Naive thymus-derived CD4-positive, alpha-beta T cell (primary cell): ENCODE measurements at places on chromosomes 4 and X.

DNA sequence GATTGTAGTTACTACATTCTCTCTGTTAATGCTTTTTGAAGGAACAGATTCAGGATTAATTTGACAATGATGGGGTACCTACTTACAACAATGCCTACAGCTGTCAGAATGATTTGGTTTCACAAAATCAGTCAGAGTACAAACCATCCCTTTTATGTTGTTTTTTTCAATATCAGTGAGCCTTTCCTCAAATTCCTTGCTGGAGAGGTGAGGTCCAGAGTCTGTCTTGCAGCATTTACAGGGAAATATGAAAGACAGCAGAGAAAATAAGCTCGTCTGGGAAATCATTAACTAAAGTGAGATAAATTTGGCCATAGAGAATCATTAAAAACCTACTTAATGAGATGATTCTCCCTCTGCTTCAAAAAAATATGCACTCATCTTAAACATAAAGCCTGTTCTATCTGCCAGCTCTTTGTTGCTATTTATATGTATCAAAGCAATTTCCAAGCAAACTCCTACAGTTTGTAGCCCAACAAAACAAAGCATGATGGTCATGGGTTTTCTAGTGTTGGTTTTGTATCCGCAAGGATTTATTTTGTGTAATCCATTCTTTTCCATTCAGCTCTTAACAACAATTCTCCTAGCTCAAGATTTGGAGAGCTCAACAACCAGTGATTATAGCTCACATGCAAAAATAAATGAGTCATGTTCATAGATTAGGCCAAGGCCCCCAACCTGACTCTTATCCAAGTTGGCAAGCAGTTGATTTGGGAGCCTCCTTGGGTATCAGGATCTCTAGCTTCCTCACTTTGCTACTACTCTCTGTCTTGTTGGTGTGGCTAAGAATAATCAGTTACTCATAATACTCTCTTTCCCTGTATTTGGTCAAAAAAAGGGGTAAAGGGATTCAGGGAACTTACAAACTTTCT is 222.6 kb downstream of the ENOX2 start:
- DNase-seq, result no peak

DNA sequence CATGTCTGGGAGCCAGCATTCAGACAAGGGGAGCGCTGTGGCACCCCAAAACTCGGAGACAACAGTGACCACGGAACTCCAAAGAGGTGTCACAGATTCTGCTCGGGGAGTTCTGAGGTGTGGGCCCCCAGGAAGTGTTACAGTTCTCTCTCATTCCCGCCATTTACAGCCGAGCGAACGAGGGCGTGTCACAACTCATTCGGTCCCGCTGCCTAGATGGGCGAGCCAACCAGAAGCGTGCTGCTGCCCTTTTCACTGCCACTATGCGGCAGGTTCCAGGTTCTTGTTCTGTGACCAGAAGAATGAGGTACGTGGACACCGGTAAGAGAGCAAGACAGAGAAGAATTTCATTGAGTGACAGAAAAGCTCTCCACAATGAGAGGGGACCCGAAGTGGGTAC is 1370.6 kb upstream of the AGA start:
- DNase-seq, result no peak

GRCh38 chr4:28267166-28267565 is 1406.5 kb downstream of the STIM2 start:
- no peak for DNase-seq

DNA sequence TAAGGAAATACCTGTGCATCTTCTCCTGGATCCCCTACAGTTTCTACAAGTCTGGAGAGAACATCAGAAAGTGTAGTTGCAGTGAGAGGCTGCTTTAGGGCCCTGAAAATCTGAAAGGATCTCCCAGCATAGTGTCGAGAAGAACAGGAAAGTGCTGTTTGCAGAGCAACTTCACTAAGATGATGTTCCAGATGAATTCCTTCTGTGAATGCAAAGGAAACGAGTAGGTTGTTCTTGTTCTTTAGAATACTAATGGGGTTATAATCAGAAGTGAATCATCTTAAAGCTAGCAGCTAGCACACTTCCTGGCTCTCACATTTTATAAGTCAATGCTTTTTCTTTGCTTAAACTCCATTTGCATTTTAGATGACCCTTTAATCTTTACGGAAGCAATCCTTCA is 53.7 kb downstream of the ZAR1 start:
- DNase-seq, result no peak

GRCh38 chr4:183960046-183960420 is 54.9 kb downstream of the STOX2 start:
- no peak for DNase-seq

DNA sequence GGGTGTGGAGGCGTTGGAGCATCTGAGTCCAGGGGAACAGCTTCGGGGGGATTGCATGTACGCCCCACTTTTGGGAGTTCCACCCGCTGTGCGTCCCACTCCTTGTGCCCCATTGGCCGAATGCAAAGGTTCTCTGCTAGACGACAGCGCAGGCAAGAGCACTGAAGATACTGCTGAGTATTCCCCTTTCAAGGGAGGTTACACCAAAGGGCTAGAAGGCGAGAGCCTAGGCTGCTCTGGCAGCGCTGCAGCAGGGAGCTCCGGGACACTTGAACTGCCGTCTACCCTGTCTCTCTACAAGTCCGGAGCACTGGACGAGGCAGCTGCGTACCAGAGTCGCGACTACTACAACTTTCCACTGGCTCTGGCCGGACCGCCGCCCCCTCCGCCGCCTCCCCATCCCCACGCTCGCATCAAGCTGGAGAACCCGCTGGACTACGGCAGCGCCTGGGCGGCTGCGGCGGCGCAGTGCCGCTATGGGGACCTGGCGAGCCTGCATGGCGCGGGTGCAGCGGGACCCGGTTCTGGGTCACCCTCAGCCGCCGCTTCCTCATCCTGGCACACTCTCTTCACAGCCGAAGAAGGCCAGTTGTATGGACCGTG is 2.2 kb downstream of the AR start:
- DNase-seq, result no peak

DNA sequence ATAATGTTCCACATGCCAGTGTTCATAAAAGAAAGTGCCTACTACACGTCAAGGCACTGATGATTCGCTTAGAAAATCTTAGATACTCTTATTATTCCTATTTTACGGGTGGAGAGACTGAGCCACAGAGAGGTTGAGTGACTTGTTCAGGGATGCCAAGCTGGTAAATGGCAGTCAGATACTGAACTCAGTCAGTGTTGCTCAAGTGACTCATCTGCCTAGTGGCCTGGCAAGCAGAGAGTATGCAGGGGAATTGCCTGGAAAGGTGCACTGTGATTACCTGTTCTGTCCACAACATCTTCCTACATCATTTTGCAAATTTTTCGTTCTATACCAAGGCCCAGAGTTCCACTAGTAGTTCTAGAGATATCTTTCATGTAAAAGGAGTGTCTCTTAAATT is 68.4 kb downstream of the RAPGEF2 start:
- DNase-seq, result no peak

DNA sequence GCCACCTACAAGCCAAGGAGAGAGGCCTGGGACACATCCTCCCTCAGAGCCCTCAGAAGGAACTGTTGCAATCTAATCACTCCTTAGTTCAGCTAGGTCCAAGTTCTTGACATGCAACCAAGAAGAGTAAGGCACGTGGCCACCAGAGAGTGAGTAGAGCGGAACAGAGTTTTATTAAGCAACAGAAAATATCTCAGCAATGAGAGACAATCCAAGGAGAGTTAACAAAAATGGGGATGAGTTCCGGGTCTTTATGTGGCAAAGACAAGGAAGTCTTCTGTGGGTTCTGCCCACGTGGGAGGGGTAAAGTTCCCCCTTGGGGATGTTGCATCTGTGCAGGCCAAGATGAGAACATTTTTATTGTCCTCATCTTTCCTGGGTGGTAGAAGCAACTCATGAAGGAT is 38.5 kb upstream of the PROM1 start:
- no peak for DNase-seq

- DNase-seq, result no peak
Measured at GRCh38 chr4:46441136-46441859, 51.4 kb upstream of the GABRA2 start.

DNA sequence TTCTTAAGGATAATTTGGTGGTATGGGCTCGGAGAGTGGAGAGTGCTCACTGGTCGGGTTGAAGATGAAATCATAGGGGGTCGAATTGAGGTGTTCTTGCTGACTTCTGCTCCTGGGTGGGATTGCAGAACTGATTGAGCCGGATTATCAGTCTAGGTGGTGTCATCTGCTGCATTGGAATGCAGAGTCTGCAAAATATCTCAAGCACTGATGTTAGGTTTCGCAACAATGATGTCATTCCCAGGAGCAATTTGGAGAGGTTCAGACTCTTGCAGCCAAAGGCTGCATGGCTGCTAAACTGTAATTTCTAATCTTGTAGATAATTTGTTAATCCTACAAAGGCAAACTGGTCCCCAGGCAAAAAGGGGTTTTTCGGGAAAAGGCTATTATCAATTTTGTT is 67.7 kb downstream of the RHOH start:
- DNase-seq, result no peak

DNA sequence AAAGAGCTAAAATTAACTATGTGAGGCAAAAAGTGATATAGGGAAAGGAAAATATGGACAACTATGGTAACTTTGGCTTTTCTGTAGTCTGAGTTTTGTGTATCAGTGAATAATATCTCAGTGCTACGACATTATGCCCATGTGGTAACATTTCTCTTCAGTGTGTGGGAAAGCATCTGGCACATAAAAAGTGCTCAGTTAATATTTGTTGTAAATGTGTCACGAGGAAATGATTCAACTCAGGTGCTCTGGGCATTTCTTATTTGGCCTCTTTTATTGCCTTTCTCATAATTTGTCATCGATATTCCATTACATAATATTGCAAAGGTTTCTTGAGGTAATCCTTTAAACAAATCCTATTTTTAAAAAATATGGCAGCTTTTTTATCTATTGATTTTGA is 17.6 kb downstream of the OFD1 start:
- no peak for DNase-seq

GRCh38 chr4:47471064-47471463 is 7.6 kb upstream of the COMMD8 start:
- DNase-seq, result no peak

- no peak for DNase-seq
Measured at GRCh38 chr4:67983333-67983732, 20.0 kb upstream of the TMPRSS11A start.

DNA sequence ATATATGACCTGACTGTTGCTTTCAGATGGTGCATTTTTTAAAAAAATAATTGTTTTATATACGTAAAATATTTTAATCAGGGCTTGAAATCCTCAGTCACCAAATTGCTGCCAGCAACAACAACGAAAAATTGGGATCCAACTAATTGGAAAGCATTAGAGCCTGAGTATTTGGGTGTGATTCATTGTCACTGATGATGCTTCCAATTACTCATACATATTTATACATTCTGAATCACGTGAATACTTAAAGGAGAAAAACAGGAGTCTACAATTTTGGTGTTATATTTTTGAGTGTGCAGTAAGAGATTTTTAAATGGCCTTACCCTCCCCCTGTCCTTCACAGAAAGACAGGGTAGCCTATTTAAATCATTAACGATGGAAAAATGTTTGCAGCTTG is 765.6 kb upstream of the TENM3 start:
- DNase-seq, result no peak
